Fibroblast of villous mesenchyme (primary cell): ENCODE measurements at places on chromosomes 3 and 15.

DNA sequence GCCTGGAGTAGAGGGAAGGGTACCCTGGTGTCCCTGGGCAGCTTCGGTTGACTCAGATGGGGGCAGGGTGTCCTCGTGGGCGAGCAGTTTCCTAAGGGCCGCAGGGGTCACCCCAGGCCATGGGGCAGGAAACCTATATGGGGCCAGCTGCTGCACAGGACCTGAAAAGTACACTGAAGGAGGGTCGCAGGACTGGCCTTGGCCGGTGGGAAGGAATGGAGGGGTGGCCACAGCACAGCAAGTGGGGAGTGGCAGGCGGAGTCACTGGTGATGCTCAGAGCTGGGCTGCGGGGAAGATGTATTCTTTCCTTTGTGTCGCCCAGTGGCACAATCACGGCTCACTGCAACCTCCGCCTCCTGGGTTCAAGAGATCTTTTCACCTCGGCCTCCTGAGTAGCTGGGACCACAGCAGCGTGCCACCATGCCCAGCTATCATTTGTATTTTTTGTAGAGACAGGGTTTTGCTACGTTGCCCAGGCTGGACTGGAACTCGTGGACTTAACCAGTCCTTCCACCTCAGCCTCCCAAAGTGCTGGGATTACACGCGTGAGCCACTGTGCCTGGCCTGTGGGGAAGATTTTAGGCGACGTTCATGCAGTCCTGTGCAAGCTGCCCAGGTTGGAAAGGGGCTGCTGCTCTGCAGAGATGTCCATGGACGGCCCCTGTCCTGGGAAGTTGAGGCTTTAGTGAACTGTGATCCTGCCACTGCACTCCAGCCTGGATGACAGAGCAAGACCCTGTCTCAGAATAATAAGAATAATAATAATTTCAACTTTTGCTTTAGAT lies 57.2 kb downstream of the EFCAB12 start:
- DNase-seq: no peak

GRCh38 chr15:89113296-89114024 lies 25.2 kb downstream of the ABHD2 start:
- DNase-seq: no peak

DNA sequence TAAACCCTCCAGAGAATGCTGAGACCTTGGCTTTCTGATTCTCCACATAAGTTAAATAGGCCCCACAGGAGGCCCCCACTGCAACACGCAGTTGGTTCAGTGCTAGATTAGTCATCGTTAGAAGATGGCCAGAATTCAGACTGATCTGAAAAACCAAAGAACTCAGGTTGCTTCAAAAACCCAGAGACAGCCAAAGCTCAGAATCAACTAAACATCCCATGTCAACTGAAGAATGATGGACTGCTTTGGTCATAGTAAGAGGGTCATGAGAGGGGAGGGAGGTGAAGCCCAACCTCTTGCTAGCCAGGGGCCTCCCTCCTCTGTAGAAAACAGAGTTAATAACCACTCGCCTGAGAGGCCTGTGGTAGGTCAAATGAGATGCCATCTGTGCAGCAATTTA lies 93.1 kb downstream of the AKAP13 start:
- peak; percentile 43 for DNase-seq

DNA sequence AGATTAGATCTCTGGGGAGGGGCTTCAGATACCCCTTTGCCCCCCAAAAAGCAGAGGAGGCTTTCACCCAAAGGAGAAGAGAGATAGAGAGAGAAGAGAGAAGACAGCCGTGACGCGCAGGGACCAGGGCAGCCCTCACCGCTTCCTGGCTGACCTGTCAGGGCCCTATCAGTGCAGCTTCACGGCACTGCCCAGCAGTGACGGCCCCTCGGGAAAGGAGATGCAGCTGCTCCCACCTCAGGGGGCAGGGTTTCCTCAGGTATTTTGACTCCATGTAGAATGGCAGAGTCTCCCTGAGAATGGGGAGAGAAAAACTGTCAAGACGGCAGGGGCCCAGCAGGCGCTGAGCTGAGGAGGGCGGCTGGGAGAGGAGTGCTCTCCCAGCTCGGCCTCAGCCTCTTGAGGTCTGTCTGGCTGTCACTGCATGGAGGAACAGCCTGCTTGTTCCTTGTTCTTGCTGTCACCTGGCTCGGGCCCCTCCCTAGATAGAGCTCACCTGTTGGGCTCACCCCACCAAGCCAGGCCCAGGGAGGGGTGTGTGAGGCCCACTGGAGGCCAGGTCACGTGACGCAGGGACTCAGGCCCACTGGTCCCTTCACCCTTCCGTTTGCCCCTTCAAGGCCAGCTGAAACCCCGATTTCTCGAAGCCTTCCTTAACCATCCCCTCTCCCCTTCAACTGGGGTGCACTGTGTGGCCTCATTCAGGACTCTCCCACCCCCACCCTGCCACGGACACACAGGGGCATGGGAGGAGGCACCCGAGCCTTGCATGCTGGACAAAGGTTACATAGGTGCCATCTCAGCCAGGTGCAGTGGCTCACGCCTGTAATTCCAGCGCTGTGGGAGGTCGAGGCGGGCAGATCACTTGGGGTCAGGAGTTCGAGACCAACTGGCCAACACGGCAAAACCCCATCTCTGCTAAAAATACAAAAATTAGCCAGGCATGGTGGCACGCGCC lies 28.2 kb downstream of the LOXL1 start:
- DNase-seq: no peak

GRCh38 chr15:67805666-67806516 lies 19.4 kb upstream of the SKOR1 start:
- DNase-seq: no peak

DNA sequence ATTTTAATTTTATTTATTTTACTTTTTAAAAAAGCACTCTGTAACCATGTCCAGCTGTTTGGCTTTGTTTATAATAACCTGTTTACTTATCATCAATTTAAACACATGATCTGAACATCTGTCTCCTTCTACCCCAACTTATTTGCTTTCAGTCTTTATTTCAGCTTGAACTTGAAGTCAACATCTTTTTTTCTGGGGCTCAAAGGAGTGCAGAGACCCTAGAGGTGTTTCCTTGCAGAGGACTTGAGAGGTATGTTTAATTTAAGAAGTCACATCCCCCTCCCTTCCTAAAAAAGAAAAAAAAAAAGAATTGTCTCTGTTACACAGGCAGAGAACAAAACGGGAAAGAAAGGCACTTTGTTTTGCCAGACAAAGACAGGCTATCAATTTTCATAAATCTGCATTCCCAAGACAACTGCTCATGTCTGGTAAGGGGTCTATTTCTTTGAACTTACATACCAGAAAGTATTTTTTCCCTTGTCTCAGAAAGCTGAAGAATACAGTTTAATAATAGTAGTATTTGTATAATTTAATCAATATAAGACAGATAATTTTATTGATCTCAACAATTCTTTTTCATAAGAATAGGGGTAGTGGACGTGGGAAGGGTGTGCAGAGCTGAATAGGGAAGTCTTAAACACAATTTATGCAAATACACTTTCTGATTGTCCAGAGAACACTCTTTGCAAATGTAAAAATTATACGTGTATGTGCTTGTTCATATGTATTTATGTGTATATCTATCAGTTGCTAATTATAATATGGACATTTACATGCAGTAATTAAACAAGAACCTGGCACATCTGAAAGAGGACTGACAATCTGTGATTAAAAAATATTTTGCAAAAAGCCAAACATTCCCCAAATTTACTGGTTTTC lies 109.7 kb upstream of the PDZRN3 start:
- DNase-seq: no peak

DNA sequence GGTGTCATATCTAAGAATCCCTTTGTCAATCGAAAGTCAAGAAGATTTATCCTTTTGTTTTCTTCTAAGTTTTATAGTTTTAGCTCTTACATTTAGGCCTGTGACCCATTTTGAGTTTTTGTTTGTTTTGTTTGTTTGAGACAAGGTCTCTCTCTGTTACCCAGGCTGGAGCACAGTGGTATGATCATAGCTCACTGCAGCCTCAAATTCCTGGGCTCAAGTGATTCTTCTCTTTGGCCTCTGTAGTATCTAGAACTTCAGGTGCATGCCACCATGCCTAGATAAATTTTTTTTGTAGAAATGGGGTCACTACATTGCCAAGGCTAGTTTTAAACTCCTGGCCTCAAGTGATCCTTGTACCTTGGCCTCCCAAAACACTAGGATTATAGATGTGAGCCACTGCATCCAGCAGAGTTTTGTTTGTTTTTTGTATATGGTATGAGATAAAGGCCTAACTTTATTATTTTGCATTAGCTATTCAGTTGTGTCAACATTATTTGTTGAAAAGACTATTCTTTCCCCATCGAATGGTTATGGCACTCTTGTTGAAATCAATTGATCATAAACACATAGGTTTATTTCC lies 5.8 kb upstream of the MYO5C start:
- no peak for DNase-seq

DNA sequence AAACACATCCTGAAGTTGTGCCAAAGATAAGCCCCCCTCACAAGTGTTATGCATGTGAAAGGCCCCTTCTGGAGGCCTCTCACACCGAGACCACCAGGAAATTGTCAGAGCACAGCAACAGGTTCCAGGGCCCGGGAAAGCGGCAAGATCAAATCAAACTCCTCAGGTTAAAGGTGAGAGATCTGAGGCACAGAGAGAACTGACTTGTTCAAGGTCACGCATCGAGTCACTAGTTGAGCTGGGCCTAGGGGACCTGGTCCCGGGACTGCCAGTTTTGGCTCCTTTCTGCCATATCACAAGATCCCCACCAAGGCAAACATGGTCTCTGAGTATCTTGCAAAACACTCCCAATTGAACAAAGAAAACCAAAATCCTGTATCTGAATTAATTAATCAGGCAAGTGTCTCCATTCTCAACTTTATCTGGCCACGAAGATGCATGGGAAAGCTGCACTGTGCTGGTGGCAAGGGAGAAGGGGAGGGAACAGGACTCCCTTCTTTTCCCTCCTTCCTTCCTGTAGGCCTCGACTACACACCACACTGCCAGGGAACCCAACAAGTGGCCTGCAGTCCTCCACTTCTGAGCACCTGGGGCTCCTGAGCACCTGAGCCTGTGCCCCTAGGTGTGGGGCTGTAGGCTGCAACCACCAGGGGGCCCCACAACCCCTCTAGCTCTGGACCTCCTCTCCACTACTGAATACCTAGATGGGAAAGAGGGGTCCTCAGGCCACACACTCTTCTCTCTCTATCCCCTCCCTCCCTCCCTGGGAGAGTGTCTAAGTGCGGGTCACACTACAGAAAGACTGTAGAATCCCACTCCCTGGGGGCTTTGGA lies 37.3 kb downstream of the ANP32A start:
- no peak for DNase-seq

GRCh38 chr3:31170932-31171670 lies 276.6 kb upstream of the GADL1 start:
- DNase-seq: peak; percentile 80

- DNase-seq: peak; percentile 39
Observed at GRCh38 chr3:62201438-62202035, 171.8 kb downstream of the FEZF2 start.

GRCh38 chr15:41777421-41777973 lies 3.2 kb downstream of the MAPKBP1 start:
- DNase-seq: no peak

GRCh38 chr3:27633224-27633545 lies 88.9 kb downstream of the EOMES start:
- DNase-seq: peak; percentile 67

- no peak for DNase-seq
Observed at GRCh38 chr15:52221730-52222129, 30.5 kb upstream of the GNB5 start.

GRCh38 chr3:112304611-112305010 lies 10.6 kb upstream of the SLC9C1 start:
- DNase-seq: no peak

GRCh38 chr15:75140080-75140879 lies 61.4 kb upstream of the C15orf39 start:
- DNase-seq: no peak

DNA sequence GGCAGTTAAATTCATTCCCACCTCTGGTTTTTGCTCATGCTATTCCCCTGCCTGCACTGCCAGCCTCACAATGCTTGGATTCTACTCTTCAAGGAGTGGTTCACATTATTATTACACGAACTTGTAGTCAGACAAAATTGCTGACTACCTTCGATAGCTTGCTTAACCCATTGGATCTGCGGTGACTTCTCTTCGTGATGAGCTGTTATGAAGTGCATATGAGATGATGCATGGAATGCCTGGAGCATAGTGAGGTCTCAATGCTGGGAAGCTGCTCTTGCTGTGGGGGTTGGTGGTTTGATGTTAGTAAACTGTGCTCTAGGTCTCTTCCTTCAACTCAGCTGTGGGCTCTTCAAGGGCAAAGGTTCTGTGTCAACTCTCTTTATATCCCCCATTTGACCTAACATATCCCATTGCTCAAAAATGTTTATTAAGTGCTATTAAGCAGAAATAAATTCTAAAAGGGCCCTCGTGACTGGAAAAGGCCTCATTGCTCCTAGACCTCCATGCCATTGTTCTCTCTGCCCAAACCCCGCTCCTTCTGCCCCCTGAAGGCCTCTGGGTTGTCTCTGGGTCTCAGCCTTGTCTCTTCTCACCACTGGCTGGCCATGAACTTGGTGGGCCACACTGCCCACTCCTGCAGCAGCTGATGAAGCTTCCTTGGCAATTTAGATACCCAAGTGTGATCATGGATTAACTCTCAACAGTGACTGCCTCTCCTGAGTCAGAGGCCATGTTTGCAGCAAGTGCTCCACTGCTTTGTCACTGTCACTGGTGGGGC lies 4.5 kb upstream of the SLCO2A1 start:
- no peak for DNase-seq

DNA sequence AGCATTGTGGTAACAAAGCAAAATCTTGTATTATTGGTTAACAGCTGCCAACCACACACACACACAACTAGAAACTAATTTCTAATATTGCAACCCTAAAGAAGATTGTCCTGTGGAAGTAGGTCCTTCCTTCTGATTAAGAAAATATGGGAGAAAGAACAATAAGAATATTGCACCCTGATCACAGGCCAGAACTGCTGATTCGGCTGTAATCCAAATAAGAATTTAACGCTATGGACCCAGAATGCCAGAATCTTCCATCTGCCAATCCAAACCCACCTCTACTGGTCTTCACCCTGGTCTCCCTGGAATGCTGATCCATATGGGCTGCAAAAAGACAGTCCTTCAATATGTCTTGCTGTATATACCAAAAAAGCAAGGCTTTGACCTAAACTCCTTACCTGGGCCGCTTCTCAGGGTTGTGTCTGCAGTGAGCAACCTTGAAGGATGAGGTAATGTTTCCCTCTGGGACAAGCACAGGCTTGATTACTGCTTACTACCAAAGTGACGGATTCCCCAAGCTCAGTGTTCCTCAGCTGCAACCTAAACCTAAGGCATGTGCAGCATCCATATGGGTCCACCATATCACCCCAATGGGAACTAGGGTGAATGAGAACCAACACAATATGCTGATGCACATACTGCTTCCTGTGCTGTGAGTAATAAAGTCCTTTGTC lies 8.0 kb downstream of the CCDC14 start:
- no peak for DNase-seq

GRCh38 chr3:143597774-143598652 lies 250.3 kb downstream of the SLC9A9 start:
- no peak for DNase-seq

- DNase-seq: peak; percentile 81
Observed at GRCh38 chr3:101836652-101837598, 12.4 kb upstream of the NFKBIZ start.

DNA sequence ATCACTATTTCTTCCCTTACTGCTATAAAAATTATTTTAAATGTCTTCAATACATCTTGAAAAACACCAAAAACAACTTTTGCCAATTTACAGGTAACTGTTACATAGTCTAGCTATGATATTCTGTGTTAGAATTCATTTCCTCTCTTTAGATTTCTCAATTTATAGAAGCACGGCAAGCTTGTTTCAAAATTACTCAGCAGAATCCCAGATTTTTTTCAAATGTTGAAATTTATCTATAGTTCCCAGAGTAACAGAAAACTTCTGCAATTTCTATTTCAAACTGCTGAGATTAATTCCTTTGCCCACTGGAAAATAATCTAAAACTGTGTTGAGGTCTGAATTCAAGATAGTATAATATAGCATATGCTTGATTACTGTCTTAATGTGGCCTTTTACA lies 41.2 kb downstream of the CCPG1 start:
- DNase-seq: no peak
